ENCODE measurements at places on chromosomes 1 and 21.

GRCh38 chr1:58812926-58813325 lies 29.1 kb upstream of the JUN start:
- no peak for DNase-seq
- H3K27ac ChIP-seq: peak overlapping the region; percentile 95
- no peaks in the 10 kb centered on the region for H3K36me3 ChIP-seq
- no peak overlapping the region for H3K4me3 ChIP-seq
- H3K4me1 ChIP-seq: peaks cover 62% of the 10 kb centered on the region
- H3K27me3 ChIP-seq: no peaks in the 10 kb centered on the region

- H3K4me1 ChIP-seq: peaks cover 60% of the 10 kb centered on the region
- H3K4me3 ChIP-seq: no peak overlapping the region
- H3K27ac ChIP-seq: peak overlapping the region; percentile 75
Measured at GRCh38 chr1:236514703-236515442, 8.9 kb upstream of the LGALS8 start.

DNA sequence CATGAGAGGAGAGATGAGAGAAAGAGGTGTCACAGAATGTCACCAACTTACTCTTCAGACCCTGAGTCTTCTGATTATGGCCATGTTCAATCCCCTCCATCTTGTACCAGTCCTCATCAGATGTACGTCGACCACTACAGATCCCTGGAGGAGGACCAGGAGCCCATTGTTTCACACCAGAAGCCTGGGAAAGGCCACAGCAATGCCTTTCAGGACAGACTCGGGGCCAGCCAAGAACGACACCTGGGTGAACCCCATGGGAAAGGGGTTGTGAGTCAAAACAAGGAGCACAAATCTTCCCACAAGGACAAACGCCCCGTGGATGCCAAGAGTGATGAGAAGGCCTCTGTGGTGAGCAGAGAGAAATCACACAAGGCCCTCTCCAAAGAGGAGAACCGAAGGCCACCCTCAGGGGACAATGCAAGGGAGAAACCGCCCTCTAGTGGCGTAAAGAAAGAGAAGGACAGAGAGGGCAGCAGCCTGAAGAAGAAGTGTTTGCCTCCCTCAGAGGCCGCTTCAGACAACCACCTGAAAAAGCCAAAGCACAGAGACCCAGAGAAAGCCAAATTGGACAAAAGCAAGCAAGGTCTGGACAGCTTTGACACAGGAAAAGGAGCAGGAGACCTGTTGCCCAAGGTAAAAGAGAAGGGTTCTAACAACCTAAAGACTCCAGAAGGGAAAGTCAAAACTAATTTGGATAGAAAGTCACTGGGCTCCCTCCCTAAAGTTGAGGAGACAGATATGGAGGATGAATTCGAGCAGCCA lies 8.0 kb downstream of the ELOA start:
- no peaks in the 10 kb centered on the region for H3K27me3 ChIP-seq
- peaks cover 39% of the 10 kb centered on the region for H3K4me1 ChIP-seq
- peak overlapping the region; percentile 26 for H3K27ac ChIP-seq
- H3K36me3 ChIP-seq: peaks cover 49% of the 10 kb centered on the region
- no peak overlapping the region for H3K4me3 ChIP-seq
- DNase-seq: peak; percentile 59

- no peak for DNase-seq
- no peaks in the 10 kb centered on the region for H3K36me3 ChIP-seq
- H3K4me1 ChIP-seq: no peaks in the 10 kb centered on the region
- no peak overlapping the region for H3K27ac ChIP-seq
- H3K4me3 ChIP-seq: no peak overlapping the region
Measured at GRCh38 chr1:237975376-237975775, 84.7 kb upstream of the ZP4 start.

DNA sequence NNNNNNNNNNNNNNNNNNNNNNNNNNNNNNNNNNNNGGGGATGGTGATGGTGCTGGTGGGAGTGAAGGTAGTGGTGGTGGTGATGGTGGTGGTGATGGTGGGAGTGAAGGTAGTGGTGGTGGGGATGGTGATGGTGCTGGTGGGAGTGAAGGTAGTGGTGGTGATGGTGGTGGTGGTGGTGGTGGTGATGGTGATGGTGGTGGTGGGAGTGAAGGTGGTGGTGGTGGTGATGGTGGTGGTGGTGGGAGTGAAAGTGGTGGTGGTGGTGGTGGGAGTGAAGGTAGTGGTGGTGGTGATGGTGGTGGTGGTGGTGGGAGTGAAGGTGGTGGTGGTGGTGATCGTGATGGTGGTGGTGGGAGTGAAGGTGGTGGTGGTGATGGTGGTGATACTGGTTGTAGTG lies 93.6 kb downstream of the CRYAA start:
- no peaks in the 10 kb centered on the region for H3K36me3 ChIP-seq
- no peaks in the 10 kb centered on the region for H3K4me1 ChIP-seq
- no peak overlapping the region for H3K27ac ChIP-seq
- H3K4me3 ChIP-seq: no peak overlapping the region

DNA sequence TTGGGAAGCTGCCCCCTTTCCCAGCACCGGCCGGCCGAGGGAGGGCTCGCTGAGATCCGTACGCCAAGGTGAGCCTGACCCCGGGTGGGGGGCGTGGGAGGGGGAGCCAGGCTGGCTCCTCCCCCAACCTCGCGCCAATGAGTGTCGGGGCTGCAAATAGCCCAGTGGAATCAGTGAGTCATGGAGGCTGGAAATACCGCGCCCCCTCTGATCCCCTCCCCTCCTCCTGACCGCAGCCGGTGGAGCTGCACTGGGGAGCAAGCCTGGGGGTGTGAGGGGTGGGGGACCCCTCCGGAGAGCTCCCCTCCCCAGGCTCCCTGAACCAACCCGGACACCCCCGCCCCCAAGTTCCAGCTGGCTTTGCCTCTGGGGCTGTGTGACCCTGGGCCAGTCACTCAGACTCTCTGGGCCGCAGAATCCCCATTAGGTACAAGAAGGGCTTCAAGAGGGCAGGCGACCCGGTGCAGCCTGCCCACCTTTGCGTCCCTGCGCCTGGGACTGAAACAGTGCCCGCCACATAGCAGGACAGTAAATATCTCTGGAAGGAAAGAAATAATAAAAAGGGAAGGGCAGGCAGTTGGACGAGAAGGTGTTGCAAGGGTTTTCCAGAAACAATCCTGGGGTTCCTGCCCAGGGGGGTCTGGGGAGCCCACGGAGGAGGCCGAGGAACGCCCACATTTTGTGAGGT lies 4.5 kb downstream of the HSPB7 start:
- no peaks in the 10 kb centered on the region for H3K27me3 ChIP-seq
- no peaks in the 10 kb centered on the region for H3K36me3 ChIP-seq
- peaks cover 46% of the 10 kb centered on the region for H3K4me1 ChIP-seq

DNA sequence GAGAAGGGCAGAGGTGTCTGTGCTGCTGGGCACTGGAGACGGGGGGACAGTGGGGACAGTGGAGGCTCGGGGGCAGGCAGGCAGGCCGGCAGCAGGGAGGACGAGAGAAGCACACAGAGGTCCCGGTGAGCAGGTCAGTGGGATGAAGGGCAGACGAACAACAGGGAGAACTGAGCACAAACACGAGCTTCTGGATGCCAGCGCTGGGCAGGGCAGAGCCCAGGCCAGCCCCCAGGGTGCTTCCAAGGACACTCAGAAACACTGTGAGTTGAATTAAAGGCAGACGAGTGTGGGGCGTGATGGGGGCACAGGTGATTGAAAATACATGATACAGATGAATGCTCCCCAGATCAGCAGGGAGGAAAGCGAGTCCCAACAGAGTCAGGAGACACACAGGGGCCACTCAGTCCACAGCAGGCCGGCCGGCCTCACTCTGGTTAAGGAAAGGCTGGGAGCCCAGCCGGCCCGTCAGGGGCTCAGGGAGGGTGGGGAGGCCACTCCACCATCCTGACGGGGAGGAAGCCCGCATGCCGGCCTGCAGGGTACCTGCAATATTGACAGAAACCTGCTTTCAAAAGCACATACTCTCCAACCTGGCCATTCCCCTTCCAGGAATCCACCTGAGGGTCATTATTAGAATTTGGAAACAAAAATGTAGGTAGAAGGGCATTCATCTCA lies 14.1 kb downstream of the SLC19A1 start:
- no peak for DNase-seq
- peaks cover 10% of the 10 kb centered on the region for H3K4me1 ChIP-seq
- H3K4me3 ChIP-seq: no peak overlapping the region
- H3K36me3 ChIP-seq: no peaks in the 10 kb centered on the region

GRCh38 chr1:109011335-109011734 lies 30.6 kb downstream of the WDR47 start:
- no peak overlapping the region for H3K27ac ChIP-seq
- H3K4me3 ChIP-seq: no peak overlapping the region

DNA sequence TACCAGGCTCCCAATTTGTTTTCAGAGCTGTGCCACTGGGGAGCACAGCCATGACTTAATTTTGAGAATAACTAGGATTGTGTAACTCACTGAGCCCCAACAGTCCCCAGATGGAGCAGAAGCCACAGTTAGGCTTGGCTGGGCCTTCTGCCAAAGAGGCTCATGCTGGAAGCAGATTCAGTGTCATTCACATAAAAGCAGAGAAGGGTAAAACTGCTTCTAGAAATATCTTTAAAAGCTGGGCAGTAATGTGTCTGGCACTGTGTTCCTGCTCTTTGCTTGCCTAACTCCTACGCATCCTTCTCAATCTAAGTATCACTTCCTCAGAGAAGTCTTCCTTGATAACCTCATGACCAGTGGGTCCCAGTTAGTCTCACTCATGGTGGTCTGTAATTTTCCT lies 20.3 kb downstream of the STK40 start:
- DNase-seq: peak; percentile 64
- H3K27ac ChIP-seq: no peak overlapping the region
- H3K4me1 ChIP-seq: peaks cover 27% of the 10 kb centered on the region

DNA sequence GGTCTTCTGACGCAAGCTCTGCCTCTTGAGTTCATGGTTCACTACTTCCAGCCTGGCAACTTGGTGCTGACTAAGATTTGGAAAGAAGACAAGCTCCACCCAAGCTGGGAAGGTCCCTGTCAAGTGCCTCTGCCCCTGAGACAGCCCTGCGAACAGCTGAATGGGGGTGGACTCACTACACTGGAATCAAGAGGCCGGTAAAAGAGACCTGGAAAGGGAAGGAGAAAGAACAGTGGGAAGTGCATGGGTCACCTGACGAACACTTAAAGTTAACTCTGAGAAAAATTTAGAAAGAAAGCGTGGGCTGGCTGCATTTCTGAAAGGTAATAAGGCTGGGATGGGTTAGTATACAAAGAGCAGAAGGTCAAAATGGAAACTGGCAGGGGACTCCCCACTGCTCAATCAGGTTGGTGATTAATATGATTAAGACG lies 26.1 kb upstream of the ZNF496 start:
- DNase-seq: no peak
- H3K4me3 ChIP-seq: no peak overlapping the region
- H3K27me3 ChIP-seq: no peaks in the 10 kb centered on the region
- no peak overlapping the region for H3K27ac ChIP-seq
- H3K36me3 ChIP-seq: no peaks in the 10 kb centered on the region

DNA sequence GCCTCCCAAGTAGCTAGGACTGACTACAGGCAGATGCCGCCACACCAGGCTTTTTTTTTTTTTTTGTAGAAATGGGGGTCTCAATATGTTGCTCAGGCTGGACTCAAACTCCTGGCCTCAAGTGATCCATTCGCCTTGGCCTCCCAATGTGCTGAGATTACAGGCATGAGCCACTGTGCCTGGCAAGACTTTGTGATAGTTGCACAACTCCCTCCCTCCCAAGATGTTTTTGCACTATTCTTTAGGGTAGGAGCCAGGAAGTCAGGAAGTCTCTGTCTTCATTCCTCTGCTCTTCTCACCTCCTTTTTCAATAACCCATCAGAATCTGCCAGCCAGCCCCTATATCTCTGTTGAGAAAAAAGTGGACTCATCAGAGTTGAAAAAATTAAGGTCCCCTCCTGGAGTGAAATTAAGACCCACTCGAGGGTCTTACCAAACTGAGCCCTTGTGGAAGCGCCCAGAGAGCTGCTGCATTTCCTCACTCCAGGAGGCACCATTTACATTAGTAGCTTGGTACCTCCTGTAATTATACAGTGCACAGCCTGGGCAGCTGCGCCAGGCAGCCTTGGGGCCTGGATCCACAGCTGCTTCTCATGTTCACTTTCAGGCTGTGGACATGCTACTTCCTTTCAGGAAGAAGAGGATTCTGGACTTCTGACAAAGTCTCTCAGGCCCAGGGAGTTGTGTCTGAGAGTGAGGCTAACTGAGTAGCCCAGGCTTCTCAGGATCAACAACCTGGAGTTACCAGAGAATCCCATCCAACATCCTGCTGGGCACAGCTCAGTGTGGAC lies 24.0 kb downstream of the TCEA3 start:
- no peaks in the 10 kb centered on the region for H3K27me3 ChIP-seq
- no peak overlapping the region for H3K4me3 ChIP-seq
- no peak for DNase-seq

- peak; percentile 29 for DNase-seq
- H3K4me1 ChIP-seq: peaks cover 13% of the 10 kb centered on the region
- no peaks in the 10 kb centered on the region for H3K36me3 ChIP-seq
- H3K27me3 ChIP-seq: no peaks in the 10 kb centered on the region
Measured at GRCh38 chr1:227886993-227887696, 60.6 kb downstream of the WNT9A start.

GRCh38 chr1:149848340-149849110 lies 50.8 kb upstream of the BOLA1 start:
- no peak overlapping the region for H3K4me3 ChIP-seq
- H3K27ac ChIP-seq: peak overlapping the region; percentile 4
- H3K4me1 ChIP-seq: peaks cover 48% of the 10 kb centered on the region
- H3K27me3 ChIP-seq: no peaks in the 10 kb centered on the region

DNA sequence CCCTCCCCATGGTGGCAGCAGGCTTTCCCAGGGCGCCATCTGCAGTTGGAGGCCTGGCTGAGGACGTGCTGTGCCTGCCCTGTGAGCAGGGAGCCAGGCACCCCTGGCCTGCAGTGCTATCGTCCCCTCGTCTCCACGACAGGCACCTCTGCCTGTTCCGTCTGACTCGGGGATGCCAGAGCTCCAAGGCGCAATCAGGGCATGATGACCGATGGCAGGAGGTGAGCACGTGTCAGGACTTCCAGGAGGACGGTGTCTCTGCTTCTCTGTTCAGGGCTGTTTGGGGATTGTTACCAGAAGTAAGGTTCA lies 125.2 kb downstream of the PCBP3 start:
- H3K4me3 ChIP-seq: no peak overlapping the region
- H3K36me3 ChIP-seq: no peaks in the 10 kb centered on the region
- H3K27me3 ChIP-seq: no peaks in the 10 kb centered on the region
- H3K4me1 ChIP-seq: no peaks in the 10 kb centered on the region
- no peak overlapping the region for H3K27ac ChIP-seq
- no peak for DNase-seq

- H3K36me3 ChIP-seq: no peaks in the 10 kb centered on the region
- peaks cover 20% of the 10 kb centered on the region for H3K4me1 ChIP-seq
- no peaks in the 10 kb centered on the region for H3K27me3 ChIP-seq
- no peak for DNase-seq
Measured at GRCh38 chr21:15272591-15272990, 207.8 kb upstream of the NRIP1 start.

- no peak for DNase-seq
- H3K4me1 ChIP-seq: no peaks in the 10 kb centered on the region
- H3K36me3 ChIP-seq: no peaks in the 10 kb centered on the region
- H3K27ac ChIP-seq: no peak overlapping the region
- H3K4me3 ChIP-seq: no peak overlapping the region
Measured at GRCh38 chr21:27741736-27742135, 774.8 kb upstream of the ADAMTS5 start.
